ENCODE measurements at places on chromosomes 2 and 18.

DNA sequence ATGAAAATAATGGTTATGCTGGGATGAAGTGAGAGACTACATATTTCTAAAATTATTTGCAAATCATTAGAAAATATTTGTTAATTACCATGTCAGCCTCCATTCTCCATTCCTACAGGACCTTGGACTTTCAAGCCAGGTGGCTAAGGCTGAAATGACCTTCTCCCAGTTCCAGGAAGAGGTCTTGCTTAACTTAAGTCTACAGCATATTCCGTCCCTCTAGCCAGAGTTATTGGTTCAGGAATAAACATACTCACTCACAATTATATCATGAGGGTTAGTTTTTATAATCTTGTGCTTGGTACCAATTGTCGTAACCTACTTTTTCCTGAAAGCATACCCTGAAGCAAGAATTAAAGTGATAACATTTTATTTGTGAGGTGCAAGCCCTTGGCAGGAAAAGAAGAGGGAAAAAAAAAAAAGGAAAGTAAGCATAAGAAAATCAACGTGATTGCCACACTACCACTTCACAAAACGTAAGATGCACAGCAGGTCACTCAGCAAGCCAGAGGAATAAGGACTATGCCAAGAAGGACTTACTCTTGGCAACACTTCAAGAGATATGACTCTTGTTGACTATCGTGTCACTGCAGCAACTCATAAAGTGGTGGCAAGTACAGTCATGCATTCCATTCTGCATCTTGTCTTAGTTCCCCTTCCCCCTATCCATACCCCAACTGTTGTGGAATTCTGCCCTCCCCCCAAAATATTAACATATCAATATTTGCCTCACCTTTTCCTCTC, 479.1 kb downstream of the MBD2 start:
- DNase-seq, result no peak

DNA sequence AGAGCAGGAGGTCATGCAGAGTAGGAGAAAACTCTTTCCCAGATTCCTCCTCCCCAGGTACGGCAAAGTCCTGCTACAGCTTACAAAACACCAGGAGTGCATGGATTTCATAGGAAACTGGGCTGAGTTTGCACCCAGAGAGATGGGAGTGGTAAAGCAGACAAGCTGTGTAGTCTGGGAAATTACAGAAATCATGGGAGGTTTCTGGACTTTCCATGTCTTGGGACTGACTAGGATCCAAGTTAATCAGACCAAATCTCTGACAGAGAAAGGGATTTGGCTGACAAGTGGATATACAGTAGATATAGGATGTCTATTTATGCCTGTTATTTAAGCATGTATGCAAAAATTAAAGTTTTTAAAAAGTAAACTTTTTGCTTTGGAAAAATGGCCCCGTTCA, 205.4 kb upstream of the ACVR2A start:
- no peak for DNase-seq

GRCh38 chr2:233385489-233386044, 31.3 kb downstream of the DGKD start:
- peak; percentile 42 for DNase-seq

GRCh38 chr18:28363124-28363523, 186.2 kb upstream of the CDH2 start:
- DNase-seq, result no peak

DNA sequence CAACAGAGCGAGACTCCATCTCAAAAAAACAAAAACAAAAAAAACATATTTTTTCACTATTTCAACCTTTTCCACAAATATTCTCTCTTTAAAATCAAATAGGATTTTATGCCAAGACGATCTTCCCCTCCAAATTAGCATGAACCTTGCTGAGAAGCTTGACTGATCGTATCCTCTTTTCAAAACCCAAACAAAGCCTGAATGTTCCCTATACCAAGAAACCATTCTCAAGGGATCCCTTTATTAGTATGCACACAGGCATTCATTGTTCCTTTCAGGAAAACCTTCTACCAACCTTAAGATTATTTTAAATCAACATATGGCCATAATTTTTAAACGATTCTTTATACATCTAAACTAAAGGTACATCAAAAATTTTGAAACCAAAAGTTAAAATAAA, 6.3 kb downstream of the SPIRE1 start:
- DNase-seq, result no peak

DNA sequence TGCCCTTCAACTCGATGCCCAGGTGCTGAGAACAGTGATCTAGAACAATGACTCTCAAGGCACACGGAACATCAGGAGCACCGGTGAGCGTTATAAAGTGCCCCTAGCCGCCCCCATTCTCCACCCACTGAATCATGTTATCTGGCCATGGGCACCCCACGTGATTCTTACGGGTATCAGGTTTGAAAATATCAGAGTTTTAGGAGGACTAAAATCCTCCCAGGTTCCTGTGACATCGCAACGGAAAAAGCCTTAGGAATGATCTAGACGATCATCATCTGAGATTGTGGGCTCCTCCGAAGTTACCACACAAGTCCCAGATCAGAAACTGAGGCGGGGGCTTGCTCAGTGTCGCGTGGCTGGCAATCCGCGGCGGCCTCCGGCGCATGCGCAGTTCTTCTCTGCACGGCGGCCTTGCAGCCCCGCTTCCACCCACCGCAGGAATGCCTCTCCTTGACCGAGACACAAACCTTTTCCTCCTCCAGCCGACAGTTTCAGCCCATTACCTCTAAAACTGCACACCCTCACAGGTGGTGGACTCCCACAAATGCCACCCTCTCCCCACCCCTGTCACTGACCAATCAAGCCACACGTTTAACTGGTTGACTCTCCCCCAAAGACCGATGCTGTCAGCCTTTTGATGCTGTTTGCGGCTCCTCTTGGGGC, 5.8 kb upstream of the MRPL33 start:
- DNase-seq, result no peak

DNA sequence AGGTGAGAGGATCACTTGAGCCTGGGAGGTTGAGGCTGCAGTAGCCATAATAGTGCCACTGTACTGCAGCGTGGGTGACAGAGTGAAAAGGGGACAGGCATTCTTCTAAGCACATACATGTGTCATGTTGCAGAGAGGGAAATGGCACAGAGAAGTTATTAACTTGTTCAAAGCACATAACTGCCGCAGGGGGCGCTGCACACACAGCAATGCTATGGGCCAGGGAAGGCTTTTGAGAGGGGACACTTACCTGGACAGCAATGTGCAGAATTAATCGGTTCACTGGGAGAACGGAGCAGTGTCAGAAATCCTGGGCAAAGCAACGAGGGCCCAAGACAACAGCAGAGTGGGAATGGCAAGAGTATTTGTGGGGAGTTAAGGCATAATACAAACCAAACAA, 2.4 kb downstream of the SCYGR8 start:
- DNase-seq, result no peak

GRCh38 chr2:233061591-233062450, 1.7 kb downstream of the INPP5D start:
- no peak for DNase-seq

DNA sequence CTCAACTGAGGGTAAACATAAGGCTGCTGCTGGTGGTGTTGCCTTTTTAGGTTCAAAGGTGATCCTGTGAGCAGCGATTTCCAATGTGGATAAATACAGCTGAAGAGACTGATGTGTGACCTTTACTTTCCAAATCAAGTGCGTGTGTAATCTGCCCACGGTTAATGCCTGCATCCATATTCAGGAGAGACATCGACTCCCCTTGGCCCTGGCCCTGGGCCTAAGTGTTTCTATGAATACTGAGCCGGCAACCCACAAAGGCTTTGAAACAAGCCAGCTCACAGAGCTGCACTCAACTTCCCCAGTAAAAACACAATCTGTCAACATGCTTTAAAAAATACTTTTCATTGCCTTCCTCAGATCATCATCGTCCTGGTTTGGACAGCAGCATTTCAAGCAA, 1026.6 kb downstream of the TMEM182 start:
- no peak for DNase-seq

GRCh38 chr2:220445429-220446105, 818.1 kb downstream of the SLC4A3 start:
- no peak for DNase-seq

DNA sequence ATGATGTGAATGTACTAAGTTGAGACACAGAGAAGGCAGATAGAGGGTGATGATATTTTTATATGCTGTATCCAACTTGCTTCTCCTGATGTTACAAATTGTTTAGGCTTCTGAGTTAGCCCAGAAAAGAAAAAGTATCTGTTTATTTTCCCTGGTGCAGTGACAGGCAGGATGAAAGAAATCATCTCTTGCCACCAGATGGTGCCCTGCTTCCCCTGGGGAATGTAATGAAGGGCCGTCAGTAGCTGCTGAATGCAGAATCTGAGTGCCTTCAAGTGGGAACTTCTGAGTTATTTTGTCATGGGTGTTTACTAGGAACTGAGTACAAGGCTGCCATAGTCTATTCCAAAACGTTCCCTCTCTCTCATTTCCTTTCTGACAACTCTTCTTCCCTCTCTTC, 525.6 kb downstream of the MBD2 start:
- no peak for DNase-seq

GRCh38 chr2:27379836-27380625, 503 bp downstream of the ZNF513 start:
- DNase-seq, result peak; percentile 39

GRCh38 chr2:25572638-25573037, 100.7 kb downstream of the DTNB start:
- no peak for DNase-seq

DNA sequence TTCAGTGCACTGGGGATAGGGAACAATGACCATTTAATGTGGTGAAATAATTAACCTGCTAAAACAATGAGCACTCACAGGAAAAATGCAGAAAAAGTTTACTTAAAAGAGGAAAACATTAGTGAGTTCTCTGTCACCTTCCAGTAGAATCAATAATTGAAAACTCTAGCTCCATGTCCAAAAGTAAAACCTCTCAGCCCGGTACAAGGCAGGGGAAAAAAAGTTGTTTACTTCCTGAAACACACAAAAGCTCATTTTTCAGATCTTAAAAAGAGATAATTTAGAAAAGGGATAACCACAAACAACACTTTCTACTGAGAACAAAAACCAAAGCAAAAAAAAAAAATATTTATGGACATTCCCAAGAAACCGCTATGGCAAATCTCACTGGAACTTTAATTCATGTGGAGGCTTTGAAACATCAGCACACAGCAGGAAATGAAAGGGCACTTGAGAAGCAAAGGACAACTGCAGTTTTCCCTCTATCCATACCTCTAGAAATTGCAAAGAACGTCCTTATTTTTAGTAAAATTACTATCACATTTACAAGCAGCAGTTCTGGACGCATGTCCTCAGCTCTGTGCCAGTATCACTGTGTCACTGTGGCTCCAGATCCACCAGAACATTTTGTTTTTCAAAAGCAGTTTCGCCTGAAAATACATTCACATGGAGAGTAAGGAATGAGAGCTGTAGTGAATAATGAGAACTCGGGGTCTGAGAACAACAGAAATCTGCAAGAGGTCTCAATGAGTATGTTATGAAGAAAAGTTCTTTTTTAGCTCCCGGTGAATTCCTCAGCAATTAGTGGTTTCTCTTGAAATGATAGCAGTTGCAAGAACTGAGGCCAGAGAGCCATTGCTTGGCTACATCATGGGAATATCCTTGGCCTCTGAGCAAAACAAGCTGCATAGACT, 44.7 kb upstream of the DNAH7 start:
- DNase-seq, result no peak

GRCh38 chr2:123659120-123659519, 366.0 kb upstream of the CNTNAP5 start:
- no peak for DNase-seq

GRCh38 chr2:152762202-152762601, 43.8 kb downstream of the ARL6IP6 start:
- no peak for DNase-seq

DNA sequence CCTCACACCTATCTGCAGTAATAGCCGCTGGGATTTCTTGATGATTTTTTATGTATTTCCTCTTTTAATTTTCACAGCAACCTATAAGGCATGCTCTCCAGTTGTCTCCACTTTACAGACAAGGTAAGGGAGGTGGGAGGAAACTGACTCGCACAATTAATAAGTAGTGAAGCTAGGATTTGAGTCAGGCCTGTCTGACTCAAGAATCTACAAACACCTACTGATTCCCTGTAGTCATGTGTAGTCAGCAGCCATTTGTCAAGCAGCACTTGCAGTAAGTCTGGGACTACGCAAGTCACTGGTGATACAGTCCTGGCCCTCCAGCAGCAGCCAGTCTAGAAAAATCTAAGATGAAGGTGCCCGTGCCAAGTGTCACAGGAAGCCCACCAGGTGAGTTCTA, 193.6 kb upstream of the PKDCC start:
- DNase-seq, result no peak

DNA sequence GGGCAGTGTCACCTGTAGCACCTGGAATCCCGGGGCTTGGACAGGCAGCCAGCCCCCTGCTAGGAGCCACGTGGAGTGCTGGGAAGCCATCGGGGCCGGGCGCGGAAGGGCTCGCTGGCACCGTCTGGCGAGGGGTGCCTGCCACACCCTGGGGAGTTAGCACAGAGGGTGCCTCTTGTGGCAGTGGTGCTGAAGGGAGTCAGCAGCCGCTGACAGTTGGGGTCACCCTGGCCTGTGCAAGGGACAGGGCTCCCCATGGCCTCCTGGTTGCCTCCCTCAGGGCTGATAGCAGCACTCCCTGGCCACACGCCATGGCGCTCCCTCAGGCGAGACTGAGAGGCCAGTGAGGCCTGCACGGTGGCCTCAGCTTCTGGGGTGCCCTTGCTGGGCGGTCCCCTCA, 13.9 kb upstream of the D2HGDH start:
- DNase-seq, result no peak

- no peak for DNase-seq
Measured at GRCh38 chr18:58158459-58158858, 114.4 kb downstream of the NEDD4L start.

DNA sequence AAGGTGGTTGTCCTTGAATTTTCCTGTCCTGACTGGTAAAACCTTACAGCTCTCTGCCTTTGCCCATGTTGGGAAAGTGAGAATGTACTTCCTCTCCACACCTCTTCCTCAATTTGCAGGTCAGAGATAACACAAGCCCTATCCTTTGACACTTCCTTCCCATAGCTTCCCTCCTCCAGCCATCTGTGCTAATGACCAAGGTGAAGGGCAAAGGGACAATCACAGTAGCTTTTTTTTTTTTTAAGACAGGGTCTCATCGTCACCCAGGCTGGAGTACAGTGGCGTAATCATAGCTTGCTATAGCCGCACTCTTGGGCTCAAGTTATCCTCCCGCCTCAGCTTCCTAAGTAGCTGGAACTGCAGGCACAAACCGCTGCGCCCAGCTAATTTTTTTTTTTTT, 24.3 kb upstream of the STPG4 start:
- no peak for DNase-seq

GRCh38 chr18:43382641-43383403, 105.5 kb upstream of the SYT4 start:
- no peak for DNase-seq

DNA sequence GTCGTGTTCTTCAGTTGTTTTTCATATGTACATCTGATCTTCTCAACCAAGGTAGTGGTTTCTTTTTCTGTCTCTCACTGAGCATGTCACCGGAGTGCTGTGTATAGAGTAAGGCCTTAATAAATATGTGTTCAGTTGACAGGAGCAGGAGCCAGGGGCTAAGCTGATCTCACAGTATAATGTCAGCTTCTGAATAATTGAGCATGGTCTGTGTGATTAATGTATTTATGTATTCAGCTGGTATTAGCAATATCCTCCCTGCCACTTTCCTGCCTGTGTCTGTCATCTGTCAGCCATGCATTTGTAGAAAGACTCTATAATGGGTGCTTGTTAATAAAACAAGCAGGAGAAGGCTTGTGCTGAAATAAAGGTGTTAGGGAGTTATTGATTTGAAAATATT, 198.9 kb downstream of the ADCYAP1 start:
- DNase-seq, result no peak
